OCI-LY7 (cell line): ENCODE measurements at places on chromosomes 12 and 14.

DNA sequence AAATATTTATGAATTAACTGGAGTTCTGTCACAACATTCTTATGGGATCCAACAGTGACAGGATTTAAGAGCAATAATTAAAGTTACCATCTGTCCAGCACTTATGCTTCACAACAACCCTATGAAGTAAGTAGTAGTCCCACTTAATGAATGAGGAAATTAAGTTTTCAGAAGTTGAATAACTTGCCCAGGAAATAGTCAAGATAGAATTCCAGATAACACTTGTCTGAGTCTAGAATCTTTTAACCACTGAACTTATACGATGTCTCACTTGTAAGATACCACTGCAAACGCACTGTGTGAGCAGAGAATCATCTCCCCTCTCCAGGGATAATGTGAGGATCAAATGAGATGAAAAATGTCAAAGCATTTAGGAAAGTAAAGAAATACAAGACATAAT is 3.3 kb upstream of the TTC9 start:
- DNase-seq = no peak

GRCh38 chr14:57212919-57213318 is 55.8 kb downstream of the EXOC5 start:
- no peak for DNase-seq

GRCh38 chr12:47835831-47836155 is 16.1 kb upstream of the HDAC7 start:
- DNase-seq = peak; percentile 33

DNA sequence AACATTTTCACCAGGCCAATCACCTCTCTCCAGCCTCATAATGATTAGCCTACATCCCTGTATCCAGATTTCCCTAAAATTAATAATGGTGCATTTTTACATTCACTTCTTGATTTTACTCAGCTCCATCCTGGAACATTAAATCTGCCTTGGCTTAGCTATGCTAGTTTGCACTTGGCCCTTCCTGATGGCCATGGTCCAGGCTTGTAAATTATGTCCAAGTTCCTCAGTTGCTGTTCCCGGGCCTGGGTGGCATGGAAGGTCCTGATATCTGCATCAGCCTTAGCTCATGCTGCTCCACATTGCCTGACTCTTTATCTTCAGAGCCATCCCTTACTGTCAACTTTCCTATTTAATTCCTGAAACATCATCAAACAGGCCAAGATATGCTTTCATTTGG is 11.1 kb upstream of the METTL17 start:
- no peak for DNase-seq

GRCh38 chr12:81077686-81078441 is at the start of gene ACSS3:
Gene ACSS3 (plus strand): TSS chr12:81078079. CDS start chr12:81078121, 42 bp downstream.
- no peak for DNase-seq

GRCh38 chr12:83656004-83656403 is 969.3 kb downstream of the TMTC2 start:
- DNase-seq = no peak

GRCh38 chr14:86665975-86666374 is 1136.0 kb downstream of the FLRT2 start:
- no peak for DNase-seq

- DNase-seq = no peak
Observed at GRCh38 chr14:85987292-85987691, 457.3 kb downstream of the FLRT2 start.

- no peak for DNase-seq
Observed at GRCh38 chr14:103820908-103821307, 26.5 kb downstream of the PPP1R13B start.

DNA sequence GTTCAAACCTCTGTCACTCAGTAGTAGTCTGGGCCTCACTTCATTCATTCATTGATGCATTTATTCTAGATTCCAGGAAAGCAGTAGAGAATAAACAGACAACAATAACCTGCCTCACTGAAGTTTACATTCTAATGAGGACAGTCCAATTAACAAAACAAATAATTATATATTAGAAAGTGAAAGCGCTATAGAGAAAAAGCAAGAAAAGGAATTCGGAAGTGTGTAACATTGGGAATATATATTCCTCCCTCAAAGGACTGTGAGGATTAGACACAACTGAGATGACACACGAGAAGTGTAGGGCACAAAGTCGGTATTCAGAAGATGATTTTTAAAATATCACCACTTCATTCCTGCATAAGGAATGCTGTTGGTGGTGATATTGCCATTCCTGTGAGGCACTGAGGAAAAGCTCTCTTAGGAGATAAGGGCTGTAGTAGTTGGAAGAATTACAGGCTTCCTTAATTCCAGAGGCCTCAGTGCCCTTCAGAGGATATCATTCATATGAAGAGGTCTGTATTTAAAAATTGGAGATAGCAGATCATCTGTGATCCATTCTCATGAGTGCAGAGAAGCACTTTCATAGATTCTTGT is 3.9 kb upstream of the DUSP6 start:
- DNase-seq = no peak

DNA sequence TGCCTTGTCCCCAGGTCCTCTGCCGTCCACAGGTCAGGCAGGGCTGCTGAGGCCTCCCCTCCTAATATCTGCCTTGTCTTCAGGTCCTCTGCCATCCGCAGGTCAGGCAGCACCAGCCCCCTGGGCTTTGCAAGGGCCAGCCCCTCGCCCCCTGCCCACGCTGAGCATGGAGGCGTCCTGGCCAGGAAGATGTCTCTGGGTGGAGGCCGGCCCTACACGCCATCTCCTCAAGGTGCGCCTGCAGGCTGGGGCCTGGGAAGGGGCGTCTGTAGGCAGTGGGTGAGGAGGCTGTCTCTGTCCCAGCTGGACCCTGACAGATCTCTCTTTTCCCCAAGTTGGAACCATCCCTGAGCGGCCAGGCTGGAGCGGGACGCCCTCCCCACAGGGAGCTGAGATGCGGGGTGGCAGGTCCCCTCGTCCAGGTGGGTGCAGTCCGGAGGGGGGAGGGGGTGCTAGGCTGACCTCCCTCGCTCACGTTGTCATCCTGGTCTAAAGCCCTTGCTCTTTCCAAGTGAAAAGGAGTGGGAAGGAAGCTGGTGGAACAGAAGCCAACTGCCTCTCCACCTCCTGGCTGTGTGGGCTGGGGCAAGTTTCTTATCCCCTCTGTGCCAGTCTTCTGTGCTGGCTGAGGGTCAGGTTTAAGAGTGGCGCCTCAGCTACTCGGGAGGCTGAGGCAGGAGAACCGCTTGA is 13.9 kb upstream of the PUS1 start:
- DNase-seq = no peak

DNA sequence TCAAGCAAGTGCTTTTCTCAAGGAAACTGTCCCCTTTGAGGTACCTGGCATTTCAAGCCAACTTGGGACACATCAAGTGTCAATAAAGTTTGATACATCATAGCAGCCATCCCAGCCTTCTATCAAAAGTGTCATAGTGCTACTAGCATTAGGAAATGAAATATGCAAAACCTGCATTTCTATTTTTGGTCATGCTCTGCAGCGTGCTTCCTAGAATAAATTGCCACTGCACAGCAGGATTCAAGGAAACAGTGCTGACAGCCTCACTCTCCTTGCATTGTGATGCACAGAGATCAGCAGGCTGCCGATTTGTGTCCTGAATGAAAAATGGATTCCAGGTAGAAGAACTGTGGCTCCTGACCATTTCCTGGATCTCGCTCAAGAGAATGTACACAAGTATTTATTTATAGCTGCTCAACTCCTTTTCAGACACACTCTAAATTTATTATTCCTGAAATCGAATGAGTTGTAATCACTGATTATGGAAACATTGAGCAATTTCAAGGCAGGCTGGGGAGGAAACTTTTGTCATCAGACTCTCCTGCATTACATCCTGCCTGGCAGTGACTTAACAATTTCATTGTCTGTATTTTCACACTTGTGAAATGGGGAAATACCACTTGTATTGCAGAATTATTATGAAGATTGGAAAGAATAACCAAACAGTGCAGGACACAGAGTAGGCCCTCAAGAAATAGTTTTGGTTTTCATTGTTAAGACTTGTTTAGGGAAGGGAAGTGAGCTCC is 120.9 kb downstream of the SLC38A6 start:
- peak; percentile 35 for DNase-seq

DNA sequence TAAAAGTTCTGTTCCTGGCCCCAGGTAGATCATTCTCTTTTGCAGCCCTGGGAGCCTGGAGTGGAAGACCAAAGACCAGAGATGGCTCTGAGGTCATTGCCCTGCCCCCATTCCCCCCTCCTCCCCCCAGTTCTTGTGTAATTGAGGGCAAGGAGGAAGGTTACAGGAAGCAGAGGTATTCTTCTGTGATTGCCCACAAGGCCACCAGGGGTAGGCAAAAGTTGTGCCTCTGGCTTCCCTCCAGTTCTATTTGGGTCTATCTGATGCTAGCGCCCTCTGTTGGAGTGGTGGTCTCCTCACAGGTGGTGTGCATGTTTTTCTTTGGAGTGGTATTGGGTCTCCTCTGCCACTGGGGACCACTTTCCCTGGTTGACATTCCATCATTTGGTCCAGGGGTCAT is 41.2 kb upstream of the CRY1 start:
- peak; percentile 24 for DNase-seq

DNA sequence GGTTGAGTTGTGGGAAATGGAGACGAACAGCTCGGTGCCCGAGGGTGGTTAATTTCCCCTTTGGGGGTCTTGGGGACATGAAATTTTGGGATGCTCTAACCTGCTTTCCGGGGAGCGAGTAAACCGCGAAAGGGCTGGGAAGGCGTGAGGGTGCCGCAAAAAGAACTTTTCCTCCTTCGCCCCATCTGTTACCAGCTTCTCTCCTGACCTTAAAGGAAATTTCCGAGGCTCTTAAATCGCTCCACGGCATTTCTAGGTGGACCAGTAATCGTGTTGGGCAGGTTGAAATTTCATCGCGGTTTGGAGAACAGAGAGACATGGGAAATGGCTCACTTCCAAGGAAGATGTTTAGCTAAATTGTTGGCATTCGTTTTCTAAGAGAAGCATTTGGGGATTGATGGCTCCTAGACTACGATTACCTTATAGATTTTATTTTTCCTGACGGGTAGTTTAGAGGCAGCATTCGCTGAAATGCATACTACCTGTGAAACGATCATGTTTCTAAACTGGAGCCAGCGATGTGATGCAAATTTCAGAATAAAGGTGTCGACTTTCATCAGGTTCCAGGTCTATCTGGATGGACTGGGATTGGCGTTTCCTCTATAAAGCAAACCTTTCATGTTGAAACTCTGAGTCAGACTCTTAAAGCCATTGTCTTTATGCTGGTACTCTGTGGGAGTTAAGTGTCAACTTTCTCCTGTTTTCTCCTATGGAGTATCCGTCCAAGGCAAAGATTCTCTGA is 414.5 kb downstream of the PCNX1 start:
- DNase-seq = peak; percentile 24

- DNase-seq = no peak
Observed at GRCh38 chr14:100910888-100911664, 7.6 kb upstream of the RTL1 start.

- no peak for DNase-seq
Observed at GRCh38 chr12:79843978-79844377, 90.9 kb downstream of the PPP1R12A start.

GRCh38 chr14:20468764-20469241 is 403 bp upstream of the PNP start:
- DNase-seq = no peak
